Caco-2 (cell line): ENCODE measurements at places on chromosomes 5 and 9. TPM values are rescaled to one million over a fixed set of nuclear protein-coding genes. Genes with fewer than 3 reads are reported as not detected.

- DNase-seq, result no peak
Observed at GRCh38 chr9:105243015-105243686, 1.3 kb upstream of the SLC44A1 start.

- DNase-seq, result no peak
Observed at GRCh38 chr9:82597241-82598203, 465.4 kb downstream of the RASEF start.

DNA sequence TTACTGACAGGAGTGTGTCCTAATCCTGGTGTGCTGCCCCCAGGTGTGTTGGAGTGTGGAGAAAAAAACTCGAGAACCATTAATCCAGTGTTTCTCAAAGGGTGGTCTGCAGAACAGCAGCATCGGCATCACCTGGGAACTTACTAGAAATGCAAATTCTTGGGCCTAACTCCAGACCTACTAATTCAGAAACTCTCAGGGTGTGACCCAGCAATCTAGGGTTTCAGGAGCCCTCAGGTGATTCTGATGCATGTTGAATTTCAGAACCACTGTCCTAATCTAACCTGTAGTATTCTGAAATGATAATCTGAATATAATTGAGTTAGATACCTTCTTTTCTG is 30.0 kb upstream of the IL6ST start:
- no peak for DNase-seq

DNA sequence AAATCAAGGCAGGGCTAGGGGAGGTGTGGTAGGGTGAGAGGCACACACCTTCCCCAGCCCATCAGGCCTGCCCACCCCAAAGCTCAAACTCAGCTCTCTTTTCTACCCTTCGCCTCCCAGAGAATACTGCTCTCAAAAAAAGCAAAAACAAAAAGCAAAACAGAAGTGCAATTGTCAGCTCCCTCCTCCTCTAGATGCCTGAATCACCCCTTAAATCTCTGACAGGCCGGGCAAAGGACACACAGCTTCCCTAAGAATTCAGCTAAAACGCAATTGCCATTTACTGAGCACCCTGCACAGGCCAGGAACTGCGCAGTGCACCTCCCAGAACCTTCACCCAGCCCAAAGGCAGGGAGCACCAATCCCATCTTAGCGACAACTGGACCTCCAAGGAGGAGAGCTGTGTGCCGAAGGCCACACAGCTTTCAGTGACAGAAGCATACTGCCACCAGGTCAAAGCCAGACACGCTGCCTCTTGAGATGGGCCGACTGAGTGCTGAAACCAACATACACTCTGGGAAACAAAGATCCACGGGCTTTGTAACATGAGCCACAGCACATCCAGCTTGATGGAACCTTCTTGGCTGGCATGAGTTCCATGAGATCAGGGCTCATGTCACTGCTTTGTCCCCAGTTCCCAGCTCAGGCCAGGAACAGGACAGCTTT is 53.4 kb upstream of the STXBP1 start:
- DNase-seq, result no peak

GRCh38 chr9:136354592-136355085 is 8.9 kb downstream of the DNLZ start:
- peak; percentile 59 for DNase-seq

DNA sequence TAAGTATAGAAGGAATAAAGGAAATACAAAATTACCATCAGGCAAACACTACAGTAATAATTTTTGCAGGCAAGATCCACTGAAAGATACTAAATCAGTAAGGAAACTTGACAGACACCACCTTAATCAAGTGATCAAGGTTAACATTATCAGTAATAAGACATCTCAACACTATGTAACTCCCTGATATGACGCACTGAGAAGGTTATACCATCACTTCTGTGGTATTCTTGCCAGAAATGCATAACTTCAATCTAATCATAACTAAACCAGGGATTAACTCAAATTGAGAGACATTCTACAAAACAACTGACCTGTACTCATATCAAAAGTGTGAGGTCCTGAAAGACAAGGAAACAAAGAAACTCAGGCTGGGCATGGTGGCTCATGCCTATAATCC is 52.5 kb upstream of the GABRP start:
- no peak for DNase-seq

- no peak for DNase-seq
Observed at GRCh38 chr5:173498286-173498685, 118.2 kb downstream of the BOD1 start.

GRCh38 chr5:82620957-82621600 is 342.9 kb upstream of the RPS23 start:
- DNase-seq, result no peak

DNA sequence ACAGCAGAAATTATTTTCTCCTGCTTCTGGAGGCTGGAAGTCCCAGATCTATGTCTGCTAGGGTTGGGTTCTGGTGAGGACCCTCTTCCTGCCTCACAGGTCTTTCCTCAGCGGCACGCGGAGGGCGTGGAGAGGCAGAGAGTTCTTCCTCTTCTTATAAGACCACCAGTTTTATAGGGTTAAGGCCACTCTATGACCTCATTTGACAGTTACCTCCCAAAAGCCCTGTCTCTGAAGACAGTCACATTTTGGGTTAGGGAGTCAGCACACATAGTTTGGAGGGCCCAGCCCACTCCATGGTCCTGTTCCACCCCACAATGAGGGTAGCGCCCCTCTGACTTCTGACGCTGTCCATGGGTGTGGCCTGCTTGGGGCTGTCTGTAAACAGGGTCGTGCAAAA is 46.7 kb downstream of the TRIP13 start:
- DNase-seq, result no peak

DNA sequence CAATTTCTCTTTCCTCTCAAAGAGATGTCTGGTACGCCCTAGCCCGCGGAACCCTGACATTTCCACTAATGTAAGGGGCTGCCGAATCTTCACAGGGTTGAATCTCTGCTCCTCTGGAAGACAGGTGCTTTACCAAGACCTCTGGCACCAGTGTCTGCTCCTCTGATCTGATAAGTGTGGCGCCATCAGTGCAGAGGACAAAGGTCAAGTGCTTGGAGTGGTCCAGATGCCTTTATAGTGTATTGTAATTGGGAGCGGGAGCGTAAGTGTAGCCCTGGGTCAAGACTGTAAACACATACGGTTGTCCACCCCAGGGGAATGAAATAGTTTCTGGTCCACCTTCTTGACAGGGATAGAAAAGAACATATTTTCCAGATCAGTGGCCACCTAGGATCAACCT is 17.7 kb downstream of the ADAMTSL2 start:
- peak; percentile 60 for DNase-seq

GRCh38 chr5:105168806-105169205 is 1606.2 kb upstream of the NUDT12 start:
- no peak for DNase-seq

DNA sequence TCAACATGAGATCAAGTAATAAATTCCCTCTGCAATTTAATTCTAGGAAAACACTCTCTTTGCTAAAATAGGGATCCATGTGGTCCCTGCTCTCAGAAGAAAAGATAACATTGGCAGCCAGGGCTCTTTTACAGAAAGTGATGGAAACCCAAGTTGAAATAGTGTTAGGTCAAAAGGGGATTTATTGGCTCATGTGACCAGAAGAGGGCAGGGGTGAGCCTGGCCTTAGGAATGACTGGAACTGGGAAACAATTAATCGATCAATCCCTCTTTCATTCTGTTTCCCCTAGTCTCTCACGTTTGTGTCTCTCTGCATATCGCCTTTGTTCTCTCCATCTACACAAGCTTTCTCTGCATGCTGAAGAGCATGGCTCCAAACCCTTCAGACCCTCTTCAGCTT is 58.3 kb upstream of the ALDH1B1 start:
- DNase-seq, result peak; percentile 21

GRCh38 chr5:109992264-109992915 is 302.7 kb downstream of the MAN2A1 start:
- no peak for DNase-seq

DNA sequence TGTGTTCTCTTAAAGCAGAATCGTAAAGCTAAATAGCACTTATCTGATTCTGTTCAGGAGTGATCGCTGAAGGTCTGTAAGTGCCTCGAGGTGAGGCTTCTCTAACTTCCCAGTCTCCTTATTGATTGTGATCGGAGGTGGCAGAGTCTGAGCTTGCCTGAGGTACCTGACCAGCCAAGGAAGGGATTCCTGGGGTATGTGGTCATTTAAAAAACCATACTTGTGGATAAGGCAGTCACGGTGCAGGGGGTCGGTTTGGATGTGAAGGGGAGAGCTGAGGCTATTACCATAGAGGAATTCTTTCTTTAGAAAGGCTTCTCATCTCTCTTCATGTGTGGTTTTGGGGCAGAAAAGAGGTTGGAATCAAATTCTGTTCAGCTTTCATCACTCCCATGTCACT is 193.7 kb downstream of the TLE4 start:
- DNase-seq, result no peak

- DNase-seq, result no peak
Observed at GRCh38 chr5:43270645-43271044, 42.6 kb downstream of the HMGCS1 start.

GRCh38 chr5:60842871-60843385 is 1.1 kb downstream of the ELOVL7 start:
- no peak for DNase-seq

DNA sequence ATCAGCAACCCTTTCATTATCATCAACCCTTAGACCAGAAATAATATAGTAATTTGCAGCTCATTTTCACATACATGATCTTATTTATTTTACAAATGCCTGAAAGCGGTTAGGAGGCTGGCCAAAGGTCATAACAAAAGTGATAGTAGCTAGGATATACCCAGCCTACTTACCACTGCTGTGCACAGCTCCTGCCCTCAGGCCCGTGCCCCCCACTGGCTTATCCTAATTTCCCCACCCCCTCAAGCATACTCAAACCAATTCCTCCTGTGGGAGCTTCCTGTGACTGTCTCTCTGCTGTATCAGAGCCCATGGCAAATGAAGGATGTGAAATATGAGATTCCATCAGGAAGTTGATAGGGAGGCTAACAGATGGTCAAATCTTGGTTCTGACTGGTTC is 14.8 kb downstream of the FAM219A start:
- no peak for DNase-seq

DNA sequence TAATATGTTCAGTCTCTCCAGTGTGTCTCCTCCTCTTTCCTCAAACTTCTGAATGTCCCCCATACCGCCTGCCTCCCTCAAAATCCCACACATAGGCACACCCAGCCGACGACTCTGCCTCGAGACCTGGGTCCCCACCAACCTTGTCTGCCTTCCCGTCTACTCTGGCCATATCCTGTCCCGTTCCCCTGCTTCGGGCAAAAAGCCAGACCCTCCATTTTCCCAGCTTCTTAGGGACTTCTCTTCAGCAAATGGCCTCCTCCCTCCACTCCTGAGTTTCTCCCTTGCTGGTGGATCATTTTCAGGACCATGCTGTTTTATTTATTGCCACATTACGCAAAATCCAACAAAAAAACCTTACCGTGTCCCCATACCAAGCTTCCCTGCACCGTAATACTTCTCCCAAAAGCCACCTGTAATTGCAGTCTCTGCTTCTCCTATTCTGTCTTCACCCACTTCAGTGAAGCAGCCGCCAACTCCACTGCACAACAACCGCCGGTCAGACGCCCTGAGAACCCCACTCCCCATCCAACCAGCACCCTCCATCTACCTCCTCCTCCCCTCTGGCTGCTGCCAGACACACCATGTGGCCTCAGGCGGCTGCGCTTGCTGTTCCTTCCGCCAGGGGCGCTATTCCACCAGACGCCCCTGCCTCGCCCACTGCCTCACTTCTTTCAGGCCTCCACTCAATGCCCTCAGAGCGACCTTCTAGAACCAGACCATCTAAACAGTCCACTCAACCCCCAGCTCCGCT is 117.0 kb downstream of the TRPM6 start:
- no peak for DNase-seq

GRCh38 chr5:9483779-9484178 is 62.1 kb downstream of the SEMA5A start:
- no peak for DNase-seq

DNA sequence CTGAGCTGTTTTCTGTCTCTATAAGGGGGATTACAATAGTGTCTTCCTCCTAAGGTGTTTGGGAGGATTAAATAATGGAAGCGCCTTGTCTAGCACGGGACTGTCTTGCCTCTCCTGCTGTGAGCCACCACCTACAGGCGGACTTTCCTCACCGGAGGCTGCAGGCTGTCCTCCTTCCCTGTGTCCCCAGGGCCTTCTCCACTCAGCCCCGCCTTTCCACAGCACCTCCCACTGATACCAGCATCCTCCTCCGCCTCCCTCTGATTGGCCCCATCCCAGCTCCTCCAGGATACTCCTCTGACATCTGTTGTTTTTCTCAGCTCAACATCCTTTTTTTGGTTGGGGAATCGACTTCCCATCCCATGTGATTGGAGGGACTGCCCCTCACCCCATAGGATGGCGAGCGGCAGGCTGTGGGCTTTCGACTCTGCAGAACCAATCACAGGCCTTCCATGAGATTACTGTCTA is 851 bp upstream of the ZDHHC12 start:
- peak; percentile 85 for DNase-seq

GRCh38 chr9:99666571-99666970 is 155.1 kb upstream of the NR4A3 start:
- DNase-seq, result no peak

- DNase-seq, result no peak
Observed at GRCh38 chr5:72509401-72509800, 2.2 kb upstream of the ZNF366 start.

DNA sequence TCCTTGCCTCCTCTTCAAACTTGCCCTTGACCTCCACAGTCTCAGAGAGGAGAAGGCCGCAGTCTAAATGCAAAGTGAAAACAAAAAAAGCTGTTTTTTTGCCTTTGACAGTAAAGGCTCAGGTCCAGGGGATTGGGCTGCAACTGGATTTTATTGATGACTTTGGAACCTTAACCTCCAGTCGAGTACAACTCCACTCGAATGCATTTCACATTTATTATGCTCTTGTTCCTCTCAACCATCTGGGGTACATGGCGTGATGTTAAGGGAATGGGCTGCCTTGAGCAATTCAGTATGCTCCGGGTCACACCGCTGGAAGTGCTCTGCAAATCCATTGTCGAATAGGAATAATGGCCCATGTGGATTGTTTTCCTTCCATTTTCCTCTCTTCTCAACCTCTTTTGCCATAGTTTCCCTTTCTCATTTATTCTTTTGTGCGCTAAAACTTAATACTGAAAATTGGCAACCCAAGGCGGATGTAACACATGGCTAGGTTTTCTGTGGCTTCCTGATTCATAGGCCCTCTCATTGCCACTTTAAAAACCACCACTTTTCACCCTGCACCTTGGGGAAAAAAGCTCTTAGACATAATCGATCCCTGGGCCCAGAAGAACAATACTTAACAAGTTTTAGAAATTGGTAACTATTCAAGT is 34.3 kb downstream of the ITK start:
- no peak for DNase-seq

DNA sequence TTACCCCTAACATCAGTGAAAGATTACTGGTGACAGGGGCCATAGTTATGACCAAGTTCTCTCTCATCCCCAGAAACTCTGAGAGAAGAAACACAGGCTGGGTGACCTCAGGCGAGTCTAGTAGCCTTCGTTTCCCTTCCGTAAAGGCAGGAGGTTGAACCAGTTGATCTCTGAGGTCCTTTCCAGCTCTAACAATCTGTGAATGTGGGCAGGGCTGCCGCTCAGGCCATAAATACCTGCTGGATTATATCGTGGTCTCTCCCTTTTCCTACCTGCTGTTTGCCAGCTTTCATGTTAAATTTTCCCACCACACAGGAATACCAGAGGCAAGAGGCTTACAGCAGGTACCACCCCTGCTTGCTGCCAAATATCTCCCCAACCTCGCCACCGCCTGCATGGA is 357.5 kb downstream of the SH3GL2 start:
- DNase-seq, result no peak

Gene ACTBL2
- total RNA-seq, result not detected in 2 replicates

Gene FGF18
- total RNA-seq, result 1.3 and 2.1 TPM in 2 replicates

Gene NUTM2G
- total RNA-seq, result not detected in 2 replicates

Gene CYSTM1
- total RNA-seq, result 93.5 and 102 TPM in 2 replicates

Gene PAEP
- total RNA-seq, result not detected in 2 replicates
